ENCODE measurements at places on chromosomes 12 and 14. TPM values are rescaled to one million over a fixed set of nuclear protein-coding genes. Genes with fewer than 3 reads are reported as not detected.

DNA sequence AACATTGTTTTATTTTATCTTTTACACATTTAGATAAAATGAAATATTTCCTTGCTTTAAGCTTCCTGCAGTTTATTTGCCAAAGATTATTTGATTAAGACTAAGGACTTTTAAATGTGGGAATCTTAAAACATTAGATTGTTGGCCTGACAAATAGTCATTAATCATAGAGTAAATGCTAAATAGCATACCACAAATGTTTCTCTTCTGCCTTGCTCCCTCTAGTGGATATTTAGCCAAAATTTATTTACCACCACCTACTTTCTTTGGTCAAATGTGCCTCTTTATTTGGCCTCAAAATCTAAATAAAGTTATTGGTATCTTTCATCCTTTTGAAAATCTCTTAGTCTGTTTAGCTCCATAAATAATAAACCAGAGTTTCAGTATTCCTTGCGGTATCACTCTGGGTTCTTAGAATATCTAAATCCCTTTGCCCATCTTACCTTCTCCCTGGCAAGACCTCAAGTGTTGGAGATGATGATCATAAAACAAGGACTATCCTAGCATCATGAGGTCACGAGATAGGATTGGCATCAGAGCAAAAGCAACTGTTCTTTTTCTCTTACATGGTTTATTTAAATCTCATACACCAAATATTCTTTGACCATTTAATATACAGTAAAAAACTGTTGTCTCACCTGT lies 150.6 kb upstream of the AEBP2 start:
- DNase-seq, result no peak
- no peak overlapping the region for H3K27ac ChIP-seq
- H3K27me3 ChIP-seq, result no peaks in the 10 kb centered on the region
- H3K4me1 ChIP-seq, result no peaks in the 10 kb centered on the region

GRCh38 chr12:102483466-102483865 lies 3.1 kb upstream of the IGF1 start:
- no peaks in the 10 kb centered on the region for H3K27me3 ChIP-seq
- H3K4me3 ChIP-seq, result no peak overlapping the region
- H3K27ac ChIP-seq, result peak overlapping the region; percentile 41
- peaks cover 11% of the 10 kb centered on the region for H3K4me1 ChIP-seq
- no peak for DNase-seq

- no peak overlapping the region for H3K4me3 ChIP-seq
- no peaks in the 10 kb centered on the region for H3K27me3 ChIP-seq
- H3K27ac ChIP-seq, result no peak overlapping the region
- no peak for DNase-seq
- H3K36me3 ChIP-seq, result no peaks in the 10 kb centered on the region
- H3K4me1 ChIP-seq, result peaks cover 7% of the 10 kb centered on the region
Measured at GRCh38 chr12:115794659-115795081, 482.8 kb downstream of the MED13L start.

GRCh38 chr12:130761537-130762318 lies 45.6 kb upstream of the RIMBP2 start:
- H3K4me3 ChIP-seq, result no peak overlapping the region
- no peaks in the 10 kb centered on the region for H3K4me1 ChIP-seq
- H3K27me3 ChIP-seq, result peaks cover 16% of the 10 kb centered on the region
- no peak overlapping the region for H3K27ac ChIP-seq

DNA sequence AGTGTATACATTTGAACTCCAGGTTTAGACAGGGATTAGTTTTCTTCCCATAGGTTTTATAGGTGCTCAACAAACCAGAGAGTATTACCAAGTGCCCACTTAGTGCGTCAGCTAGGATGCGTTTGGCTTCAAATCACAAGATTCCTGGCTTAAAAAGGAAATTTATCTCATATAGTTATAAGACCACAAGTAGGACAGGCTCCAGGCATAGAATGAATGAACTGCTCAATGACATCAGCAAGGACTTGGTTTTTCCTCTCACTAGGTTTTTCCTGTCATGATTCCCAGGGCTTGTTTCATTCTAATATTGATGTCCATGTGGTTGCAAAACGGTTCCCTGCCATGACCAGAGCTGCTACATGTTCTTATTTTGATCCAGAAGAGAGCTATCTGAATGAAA lies 6.1 kb upstream of the IRAK3 start:
- no peaks in the 10 kb centered on the region for H3K36me3 ChIP-seq
- H3K27ac ChIP-seq, result no peak overlapping the region
- H3K27me3 ChIP-seq, result peaks cover 45% of the 10 kb centered on the region
- no peak for DNase-seq

- peaks cover 43% of the 10 kb centered on the region for H3K4me1 ChIP-seq
- H3K4me3 ChIP-seq, result peak overlapping the region; percentile 78
- no peaks in the 10 kb centered on the region for H3K27me3 ChIP-seq
- H3K27ac ChIP-seq, result peak overlapping the region; percentile 89
- DNase-seq, result peak; percentile 71
Measured at GRCh38 chr12:112107306-112108201, 1.0 kb downstream of the NAA25 start.

GRCh38 chr12:77727442-77728001 lies 103.2 kb upstream of the NAV3 start:
- H3K27me3 ChIP-seq, result no peaks in the 10 kb centered on the region
- H3K36me3 ChIP-seq, result no peaks in the 10 kb centered on the region
- H3K4me1 ChIP-seq, result no peaks in the 10 kb centered on the region
- no peak for DNase-seq
- H3K27ac ChIP-seq, result no peak overlapping the region
- H3K4me3 ChIP-seq, result no peak overlapping the region

DNA sequence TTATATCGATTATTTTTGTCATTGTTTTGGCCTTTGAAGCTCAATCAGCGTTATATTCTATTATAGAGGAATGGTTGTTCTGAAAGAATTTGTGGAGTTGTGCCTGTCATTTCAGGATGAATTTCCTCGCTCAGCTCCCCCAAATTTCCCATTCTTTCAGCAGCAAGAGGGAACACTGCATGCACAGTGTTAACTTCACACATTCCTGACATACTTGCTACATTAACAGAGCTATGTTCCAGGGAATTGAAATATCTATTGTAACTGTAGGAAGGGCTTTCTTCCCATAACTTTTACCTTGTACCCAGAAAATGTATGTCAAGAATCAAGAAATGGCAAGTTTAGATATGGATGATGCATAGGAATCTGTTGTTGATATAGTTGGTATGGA lies 379.0 kb downstream of the LRIG3 start:
- no peaks in the 10 kb centered on the region for H3K4me1 ChIP-seq
- H3K27me3 ChIP-seq, result no peaks in the 10 kb centered on the region
- no peak for DNase-seq
- no peaks in the 10 kb centered on the region for H3K36me3 ChIP-seq
- H3K4me3 ChIP-seq, result no peak overlapping the region
- H3K27ac ChIP-seq, result no peak overlapping the region

DNA sequence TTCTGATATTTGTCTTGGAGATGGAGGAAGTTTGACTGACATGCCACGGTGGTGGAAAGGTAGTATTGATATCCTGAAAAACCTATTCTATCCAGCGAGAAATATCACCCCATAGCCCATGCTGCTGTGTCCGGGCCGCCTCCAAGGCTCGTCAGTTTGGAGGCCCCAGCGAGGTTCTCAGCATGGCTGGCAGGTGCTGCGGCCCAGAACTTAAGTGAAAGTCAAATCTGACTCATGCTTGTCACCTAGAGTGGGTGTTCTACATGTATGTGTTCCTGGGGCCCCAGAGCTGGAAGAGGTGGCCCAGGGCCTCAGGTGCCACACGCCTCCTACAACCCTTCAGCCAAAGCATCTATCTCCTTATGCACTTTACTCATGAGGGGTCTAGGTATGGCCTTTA lies 92.9 kb downstream of the GCH1 start:
- no peak for DNase-seq
- no peak overlapping the region for H3K4me3 ChIP-seq
- no peak overlapping the region for H3K27ac ChIP-seq
- no peaks in the 10 kb centered on the region for H3K4me1 ChIP-seq
- H3K36me3 ChIP-seq, result no peaks in the 10 kb centered on the region

DNA sequence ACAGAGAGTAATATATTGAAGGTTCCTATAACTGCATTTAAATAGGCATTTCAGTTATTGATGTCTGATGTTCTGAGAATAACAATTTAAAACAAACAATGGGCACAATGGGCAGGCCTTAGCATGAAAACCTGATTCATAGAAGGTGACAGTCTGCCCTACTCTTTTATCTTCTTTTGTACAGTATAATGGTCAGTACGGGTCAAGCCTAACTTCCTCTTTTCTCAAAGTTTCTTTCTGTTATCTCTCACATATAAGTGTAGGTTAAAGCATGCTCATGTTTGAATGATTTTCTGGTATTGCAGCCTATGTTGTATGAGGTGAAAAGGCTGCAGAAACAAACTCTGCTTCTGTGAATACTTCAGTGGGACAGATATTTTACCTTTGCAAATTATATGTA lies 14.2 kb downstream of the FKBP3 start:
- H3K4me3 ChIP-seq, result no peak overlapping the region
- H3K27me3 ChIP-seq, result no peaks in the 10 kb centered on the region
- no peak overlapping the region for H3K27ac ChIP-seq
- no peaks in the 10 kb centered on the region for H3K36me3 ChIP-seq
- H3K4me1 ChIP-seq, result peaks cover 6% of the 10 kb centered on the region
- no peak for DNase-seq

GRCh38 chr12:53074999-53075370 lies 4.2 kb downstream of the SPRYD3 start:
- peaks cover 33% of the 10 kb centered on the region for H3K4me1 ChIP-seq
- H3K4me3 ChIP-seq, result no peak overlapping the region
- no peak for DNase-seq
- no peak overlapping the region for H3K27ac ChIP-seq

GRCh38 chr14:29637411-29637810 lies 290.2 kb downstream of the PRKD1 start:
- no peaks in the 10 kb centered on the region for H3K27me3 ChIP-seq
- H3K27ac ChIP-seq, result no peak overlapping the region
- no peaks in the 10 kb centered on the region for H3K4me1 ChIP-seq
- no peak overlapping the region for H3K4me3 ChIP-seq
- no peaks in the 10 kb centered on the region for H3K36me3 ChIP-seq
- DNase-seq, result no peak

- H3K27ac ChIP-seq, result no peak overlapping the region
- no peaks in the 10 kb centered on the region for H3K27me3 ChIP-seq
- no peak overlapping the region for H3K4me3 ChIP-seq
Measured at GRCh38 chr14:54362759-54363437, 33.9 kb upstream of the CDKN3 start.

DNA sequence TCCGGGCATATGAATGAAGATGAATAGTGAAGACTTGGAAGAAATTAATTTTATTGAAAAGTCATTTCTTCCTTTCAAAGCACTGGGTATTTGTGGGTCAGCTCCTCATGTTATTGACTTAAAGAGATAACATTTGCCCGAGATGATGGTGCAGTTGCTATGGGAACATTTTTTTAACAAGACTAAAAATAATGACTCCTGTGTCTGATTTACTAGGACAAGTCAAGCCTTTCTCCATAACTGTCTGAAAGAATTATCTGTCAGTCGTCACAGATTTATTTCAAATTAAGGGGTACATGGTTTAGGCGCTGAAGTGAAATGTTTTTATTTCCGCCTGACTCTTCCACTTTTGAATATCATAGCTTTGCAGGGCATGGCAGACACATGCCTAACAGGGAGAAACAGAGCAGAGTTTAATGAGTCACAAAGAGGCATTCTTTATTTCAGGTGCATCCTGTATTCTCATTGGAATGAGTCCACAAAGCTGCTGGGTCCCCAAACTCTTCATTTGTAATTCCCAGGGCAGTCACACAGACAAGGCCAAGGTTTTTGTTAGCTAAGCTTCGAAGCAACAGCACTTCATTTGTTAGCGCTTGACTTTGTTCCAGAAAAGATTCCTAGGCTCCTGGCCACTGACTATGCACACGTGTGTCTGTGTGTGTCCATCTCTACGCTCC lies 4.3 kb upstream of the GPHB5 start:
- no peaks in the 10 kb centered on the region for H3K4me1 ChIP-seq
- no peak for DNase-seq
- H3K36me3 ChIP-seq, result no peaks in the 10 kb centered on the region
- no peak overlapping the region for H3K27ac ChIP-seq
- no peak overlapping the region for H3K4me3 ChIP-seq

- no peaks in the 10 kb centered on the region for H3K27me3 ChIP-seq
- no peaks in the 10 kb centered on the region for H3K4me1 ChIP-seq
- DNase-seq, result no peak
- H3K36me3 ChIP-seq, result no peaks in the 10 kb centered on the region
Measured at GRCh38 chr14:22689199-22689598, 45.0 kb upstream of the OR6J1 start.

- DNase-seq, result no peak
- no peaks in the 10 kb centered on the region for H3K27me3 ChIP-seq
- no peak overlapping the region for H3K27ac ChIP-seq
- peaks cover 18% of the 10 kb centered on the region for H3K4me1 ChIP-seq
- H3K36me3 ChIP-seq, result no peaks in the 10 kb centered on the region
Measured at GRCh38 chr12:123991372-123991951, 18.4 kb downstream of the ZNF664 start.

- no peaks in the 10 kb centered on the region for H3K27me3 ChIP-seq
- no peak overlapping the region for H3K27ac ChIP-seq
- no peaks in the 10 kb centered on the region for H3K36me3 ChIP-seq
- no peak overlapping the region for H3K4me3 ChIP-seq
- no peaks in the 10 kb centered on the region for H3K4me1 ChIP-seq
- DNase-seq, result peak; percentile 39
Measured at GRCh38 chr14:76396714-76397187, 20.8 kb downstream of the ESRRB start.

- no peak for DNase-seq
- no peak overlapping the region for H3K27ac ChIP-seq
- H3K4me3 ChIP-seq, result no peak overlapping the region
- no peaks in the 10 kb centered on the region for H3K27me3 ChIP-seq
- no peaks in the 10 kb centered on the region for H3K4me1 ChIP-seq
Measured at GRCh38 chr14:67409461-67409860, 2.5 kb downstream of the PLEK2 start.

DNA sequence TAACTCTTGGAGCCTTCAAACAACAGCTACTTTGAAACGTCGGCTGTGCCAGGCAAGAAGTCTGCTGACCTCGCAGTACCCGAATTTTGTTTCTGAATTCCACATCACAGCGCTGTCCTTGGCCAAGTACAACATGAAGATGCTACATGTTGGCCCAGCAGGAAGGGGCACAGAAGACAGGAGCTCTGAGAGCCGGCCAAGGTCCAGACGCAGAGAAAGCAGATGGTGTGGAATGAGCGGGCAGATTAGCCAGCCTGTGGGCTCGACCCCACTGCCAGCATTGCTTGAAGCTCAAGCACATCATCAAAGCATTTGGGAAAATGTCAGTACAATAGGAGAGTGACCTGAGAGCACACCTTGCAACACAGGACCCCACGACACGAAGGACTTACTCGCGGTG lies 64.5 kb downstream of the FZD10 start:
- no peaks in the 10 kb centered on the region for H3K4me1 ChIP-seq
- H3K4me3 ChIP-seq, result no peak overlapping the region
- no peak for DNase-seq

GRCh38 chr12:22437031-22437806 lies 102.7 kb upstream of the ST8SIA1 start:
- H3K4me1 ChIP-seq, result no peaks in the 10 kb centered on the region
- H3K27me3 ChIP-seq, result no peaks in the 10 kb centered on the region
- H3K27ac ChIP-seq, result no peak overlapping the region
- no peak for DNase-seq
- H3K36me3 ChIP-seq, result no peaks in the 10 kb centered on the region
- no peak overlapping the region for H3K4me3 ChIP-seq

LGR5 gene
- total RNA-seq, result 6.4 TPM

HVCN1 gene
- 5.6 TPM for total RNA-seq

KRT75 gene
- total RNA-seq, result not detected

KIF26A gene
- 2.0 TPM for total RNA-seq

CD4 gene
- total RNA-seq, result 4.2 TPM

SRGAP1 gene
- total RNA-seq, result 1.5 TPM

AQP2 gene
- total RNA-seq, result not detected

CIDEB gene
- total RNA-seq, result 1.7 TPM

TAS2R8 gene
- not detected for total RNA-seq
